Psoas muscle (tissue), 8 donors: ENCODE measurements at places on chromosomes 11 and 22. TPM values are rescaled to one million over a fixed set of nuclear protein-coding genes. Genes with fewer than 3 reads are reported as not detected.

DNA sequence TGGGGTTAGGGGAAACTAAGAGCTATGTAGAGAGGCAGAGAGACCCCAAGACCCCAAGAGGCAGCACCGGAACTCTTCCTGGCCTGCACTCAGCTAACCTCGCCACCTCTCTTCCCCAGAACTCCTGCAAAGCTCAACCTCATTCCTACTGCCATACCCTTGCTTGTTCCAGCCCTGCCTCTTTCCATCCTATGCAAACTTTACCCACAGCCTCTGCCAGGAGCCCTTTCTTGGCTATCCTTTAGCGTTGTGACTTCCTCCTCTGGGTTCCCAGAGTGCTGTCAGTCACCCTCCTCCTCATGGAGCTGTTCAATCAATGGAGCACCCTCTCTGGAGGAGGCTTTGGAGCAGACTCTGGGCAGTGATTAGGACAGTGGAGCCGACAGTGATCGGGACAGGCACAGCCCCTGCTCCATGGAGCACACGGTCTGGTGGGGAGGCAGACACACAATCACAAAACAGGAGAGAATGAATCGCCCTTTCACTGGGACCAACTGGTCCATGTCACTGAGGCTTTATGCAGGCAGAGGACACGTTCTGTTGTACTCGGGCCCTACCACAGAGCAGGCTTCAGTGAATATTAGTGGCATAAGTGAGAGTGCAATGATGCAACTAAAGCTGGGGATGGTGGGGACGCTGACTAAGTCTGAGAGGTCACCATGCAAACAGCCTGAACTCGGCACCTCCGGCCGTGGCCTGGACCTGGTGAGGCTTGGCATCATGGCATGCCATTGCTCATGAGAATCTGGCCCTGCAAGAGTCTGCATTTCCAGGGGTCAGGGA lies 24.6 kb upstream of the P2RY2 start:
- no peaks in the 10 kb centered on the region for H3K27me3 ChIP-seq
- H3K27ac ChIP-seq, result no peak overlapping the region
- no peaks in the 10 kb centered on the region for H3K36me3 ChIP-seq
- DNase-seq, result peak; percentile 39
- no peak overlapping the region for H3K4me3 ChIP-seq

DNA sequence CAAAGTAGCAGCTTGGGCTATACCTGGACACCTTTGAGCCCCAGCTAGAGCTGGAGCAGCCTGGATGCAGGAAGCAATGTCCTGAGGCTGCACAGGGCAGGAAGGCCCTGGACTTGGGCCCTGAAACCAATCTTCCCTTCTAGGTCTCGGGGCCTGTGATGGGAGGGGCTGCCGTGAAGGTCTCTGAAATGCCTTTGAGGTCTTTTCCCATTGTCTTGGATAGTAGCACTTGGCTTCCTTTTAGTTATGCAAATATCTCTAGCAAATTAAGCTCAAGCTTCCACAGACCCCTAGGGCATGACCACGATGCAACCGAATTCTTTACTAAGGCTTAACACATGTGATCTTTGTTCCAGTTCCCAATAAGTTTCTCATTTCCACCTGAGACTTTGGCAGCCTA lies 40.0 kb downstream of the LINC01488 start:
- H3K36me3 ChIP-seq, result no peaks in the 10 kb centered on the region
- no peaks in the 10 kb centered on the region for H3K4me1 ChIP-seq
- no peak overlapping the region for H3K4me3 ChIP-seq
- no peak for DNase-seq

DNA sequence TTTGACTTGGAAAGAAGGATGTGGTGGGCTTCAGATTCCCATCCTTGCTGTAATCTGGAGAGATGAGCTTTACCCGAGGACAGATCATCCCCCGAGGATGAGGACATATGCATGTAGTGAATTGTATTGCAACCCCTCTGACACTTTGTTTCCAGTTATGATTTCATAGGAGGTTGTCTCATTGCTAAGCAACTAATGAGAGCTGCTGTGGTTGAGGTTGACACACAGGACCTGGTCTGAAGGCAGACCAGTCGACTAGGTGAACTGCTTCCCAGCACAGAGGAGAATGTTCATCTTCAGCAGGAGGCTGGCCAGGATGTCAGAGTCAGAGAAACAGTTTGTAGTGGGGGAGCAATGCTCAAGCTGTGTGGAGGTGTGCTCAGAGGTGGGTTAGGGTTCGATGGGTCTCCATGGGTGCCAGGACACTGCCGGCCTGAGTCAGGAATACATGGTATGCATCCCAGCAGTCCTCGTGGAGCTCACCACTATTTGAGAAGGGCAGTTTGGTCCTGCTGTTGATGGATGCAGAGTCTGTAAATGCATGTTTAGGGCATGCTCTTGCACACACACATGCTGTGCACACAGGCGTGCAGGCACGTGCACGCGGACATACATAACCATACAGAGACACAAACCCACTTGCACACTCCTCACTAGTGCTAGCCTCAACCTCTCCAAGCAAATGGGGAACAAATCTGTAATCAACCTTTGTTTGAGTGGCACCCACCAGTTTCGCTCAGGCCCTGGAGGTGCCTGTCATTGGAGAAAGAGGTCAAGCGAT lies 153.7 kb downstream of the TBC1D22A start:
- H3K27me3 ChIP-seq, result no peaks in the 10 kb centered on the region
- H3K27ac ChIP-seq, result no peak overlapping the region
- no peaks in the 10 kb centered on the region for H3K4me1 ChIP-seq
- H3K36me3 ChIP-seq, result no peaks in the 10 kb centered on the region

DNA sequence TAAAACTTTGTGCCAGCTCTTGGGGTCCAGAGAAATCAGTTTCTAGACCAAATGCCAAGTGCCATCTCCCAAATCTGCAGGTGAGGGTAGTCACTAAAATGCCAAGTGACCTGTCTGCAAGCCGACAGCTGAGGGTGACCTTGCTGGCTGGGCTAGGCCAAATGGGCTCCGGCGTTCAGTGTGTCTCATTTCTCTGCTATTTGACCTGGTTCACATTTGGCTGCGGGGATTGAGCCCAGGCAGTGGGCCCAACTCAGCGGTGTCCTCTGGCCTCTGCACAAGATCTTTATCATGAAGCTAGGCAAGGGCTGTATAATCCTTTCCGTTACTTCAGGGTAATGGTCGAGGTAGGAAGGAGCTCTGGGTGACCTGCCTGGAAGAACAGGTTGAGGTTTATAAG lies 87.5 kb downstream of the SNX19 start:
- peak; percentile 79 for DNase-seq
- peaks cover 47% of the 10 kb centered on the region for H3K4me1 ChIP-seq
- no peak overlapping the region for H3K4me3 ChIP-seq
- no peaks in the 10 kb centered on the region for H3K36me3 ChIP-seq
- H3K27ac ChIP-seq, result no peak overlapping the region

DNA sequence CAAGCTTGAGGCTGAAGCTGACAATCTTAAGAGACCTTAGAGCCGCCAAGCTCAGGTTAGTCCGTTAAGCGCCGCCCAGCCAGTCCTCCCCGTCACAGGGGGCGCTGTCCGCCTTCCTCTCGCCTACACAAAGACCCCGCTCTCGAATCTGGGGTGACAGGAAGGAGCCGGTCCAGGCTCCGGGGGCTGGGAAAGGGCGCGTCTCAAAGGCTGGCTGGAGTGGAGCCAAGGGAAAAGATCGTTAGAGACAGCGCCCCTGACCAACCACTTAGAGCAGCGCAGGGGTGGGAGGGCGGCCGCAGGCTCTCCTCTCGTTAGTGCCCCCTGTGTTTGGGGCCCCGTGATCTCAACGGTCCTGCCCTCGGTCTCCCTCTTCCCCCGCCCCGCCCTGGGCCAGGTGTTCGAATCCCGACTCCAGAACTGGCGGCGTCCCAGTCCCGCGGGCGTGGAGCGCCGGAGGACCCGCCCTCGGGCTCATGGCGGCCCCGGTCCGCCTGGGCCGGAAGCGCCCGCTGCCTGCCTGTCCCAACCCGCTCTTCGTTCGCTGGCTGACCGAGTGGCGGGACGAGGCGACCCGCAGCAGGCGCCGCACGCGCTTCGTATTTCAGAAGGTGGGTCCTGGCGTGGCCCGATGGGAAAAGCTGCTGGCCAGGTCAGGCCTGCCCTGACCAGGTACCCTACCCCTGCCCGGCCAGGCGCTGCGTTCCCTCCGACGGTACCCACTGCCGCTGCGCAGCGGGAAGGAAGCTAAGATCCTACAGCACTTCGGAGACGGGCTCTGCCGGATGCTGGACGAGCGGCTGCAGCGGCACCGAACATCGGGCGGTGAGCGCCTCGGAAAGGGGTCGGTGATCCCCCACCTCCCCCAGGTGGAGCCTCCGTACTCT lies at the start of gene MUS81:
Gene MUS81, plus strand, starts transcription at position 156 of the 887 bp plus-strand sequence. Its CDS starts 321 bp downstream, at position 477.
- H3K27me3 ChIP-seq, result no peaks in the 10 kb centered on the region
- peak; percentile 98 for DNase-seq
- H3K4me3 ChIP-seq, result peak within 1 kb of the TSS; percentile 100
- no peaks in the 10 kb centered on the region for H3K36me3 ChIP-seq
- H3K4me1 ChIP-seq, result peaks cover 21% of the 10 kb centered on the region
- H3K27ac ChIP-seq, result peak within 1 kb of the TSS; percentile 99

The OTUB1 gene
- 47.8 TPM for total RNA-seq

GRCh38 chr11:99351624-99352023 lies 330.9 kb downstream of the CNTN5 start:
- no peaks in the 10 kb centered on the region for H3K36me3 ChIP-seq
- DNase-seq, result no peak
- no peak overlapping the region for H3K4me3 ChIP-seq
- H3K4me1 ChIP-seq, result peaks cover 18% of the 10 kb centered on the region
- peak overlapping the region; percentile 70 for H3K27ac ChIP-seq

DNA sequence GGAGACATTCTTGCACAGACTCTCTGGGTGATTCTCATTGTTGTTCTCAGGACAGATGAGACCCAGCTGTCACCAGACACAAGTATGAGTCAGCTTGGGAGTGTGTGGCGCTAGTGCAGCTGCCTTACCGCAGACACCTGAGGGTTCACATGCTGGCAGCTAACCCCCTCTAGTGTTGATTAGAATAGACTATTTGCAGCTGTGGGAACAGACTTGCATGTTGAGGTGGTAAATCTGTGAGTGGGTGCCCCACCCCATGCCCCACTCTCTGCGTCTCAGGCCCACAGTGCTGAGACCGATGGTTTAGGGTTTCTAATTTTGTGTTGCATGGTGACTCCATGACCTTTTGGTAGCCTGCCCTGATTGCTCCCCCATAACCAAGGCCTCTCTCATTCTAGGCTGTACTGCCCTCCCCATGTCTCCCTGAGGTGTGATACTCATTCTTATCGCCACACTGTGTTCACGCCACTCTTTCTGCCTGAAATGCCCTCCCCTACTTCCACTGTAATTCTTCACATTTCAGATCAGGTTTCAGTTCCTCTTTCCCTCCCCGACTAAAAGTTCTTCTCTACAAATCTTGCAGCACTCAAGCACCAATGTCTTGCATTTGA lies 73.7 kb upstream of the KIRREL3 start:
- H3K4me1 ChIP-seq, result no peaks in the 10 kb centered on the region
- DNase-seq, result no peak
- no peak overlapping the region for H3K4me3 ChIP-seq
- no peak overlapping the region for H3K27ac ChIP-seq
- H3K27me3 ChIP-seq, result no peaks in the 10 kb centered on the region

DNA sequence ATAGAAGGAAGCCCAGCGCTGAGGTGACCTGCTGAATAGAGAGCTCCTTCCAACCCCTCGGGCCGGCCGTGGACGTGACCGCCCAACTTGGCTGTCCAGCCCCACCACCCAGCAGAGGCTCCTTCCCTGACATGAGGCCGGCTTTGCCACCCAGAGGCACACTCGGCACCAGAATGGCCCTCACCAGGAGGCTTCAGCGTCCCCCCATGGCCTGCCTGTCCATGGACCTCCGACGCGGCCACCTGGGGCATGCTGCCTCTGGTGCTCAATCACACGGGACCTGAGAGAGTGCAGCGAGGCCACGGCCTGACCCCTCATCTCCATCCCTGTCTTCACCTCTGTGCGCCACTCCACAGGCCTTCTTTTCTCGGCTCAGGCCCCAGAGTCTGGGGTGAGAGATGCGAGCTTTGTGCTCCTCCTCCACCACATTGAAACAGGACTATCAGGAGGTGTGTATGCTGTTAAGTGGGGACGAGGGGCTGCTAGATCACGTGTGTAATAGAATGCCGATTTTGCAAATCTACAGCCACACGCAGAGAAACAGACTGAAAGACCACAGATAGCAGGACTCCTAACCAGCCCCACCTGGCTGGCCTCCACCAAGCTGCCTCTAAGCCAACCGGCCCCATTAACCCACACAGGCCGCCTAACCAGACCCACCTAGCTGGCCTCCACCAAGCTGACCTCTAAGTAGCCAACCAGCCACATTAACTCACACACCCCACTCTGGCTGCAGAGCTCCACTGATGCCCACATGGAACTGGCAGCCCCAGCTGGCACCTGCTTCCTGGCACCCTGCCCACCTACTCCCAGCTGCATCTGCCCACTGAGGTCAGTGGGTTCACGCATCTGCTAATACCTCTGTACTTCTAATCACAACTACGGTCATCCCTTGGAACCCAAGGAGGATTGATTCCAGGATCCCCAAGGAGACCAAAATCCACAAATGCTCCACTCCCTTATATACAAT lies 20.7 kb downstream of the LINC01488 start:
- DNase-seq, result no peak
- H3K4me3 ChIP-seq, result no peak overlapping the region
- H3K36me3 ChIP-seq, result no peaks in the 10 kb centered on the region
- peaks cover 3% of the 10 kb centered on the region for H3K4me1 ChIP-seq
- no peaks in the 10 kb centered on the region for H3K27me3 ChIP-seq

GRCh38 chr22:44764974-44765373 lies 12.6 kb downstream of the ARHGAP8 start:
- no peaks in the 10 kb centered on the region for H3K27me3 ChIP-seq
- DNase-seq, result no peak
- no peak overlapping the region for H3K27ac ChIP-seq
- no peaks in the 10 kb centered on the region for H3K4me1 ChIP-seq
- no peaks in the 10 kb centered on the region for H3K36me3 ChIP-seq

GRCh38 chr22:18042685-18043084 lies 18.3 kb upstream of the MICAL3 start:
- H3K4me1 ChIP-seq, result peaks cover 30% of the 10 kb centered on the region
- no peaks in the 10 kb centered on the region for H3K27me3 ChIP-seq
- no peak for DNase-seq
- peak overlapping the region; percentile 7 for H3K4me3 ChIP-seq
- no peaks in the 10 kb centered on the region for H3K36me3 ChIP-seq

DNA sequence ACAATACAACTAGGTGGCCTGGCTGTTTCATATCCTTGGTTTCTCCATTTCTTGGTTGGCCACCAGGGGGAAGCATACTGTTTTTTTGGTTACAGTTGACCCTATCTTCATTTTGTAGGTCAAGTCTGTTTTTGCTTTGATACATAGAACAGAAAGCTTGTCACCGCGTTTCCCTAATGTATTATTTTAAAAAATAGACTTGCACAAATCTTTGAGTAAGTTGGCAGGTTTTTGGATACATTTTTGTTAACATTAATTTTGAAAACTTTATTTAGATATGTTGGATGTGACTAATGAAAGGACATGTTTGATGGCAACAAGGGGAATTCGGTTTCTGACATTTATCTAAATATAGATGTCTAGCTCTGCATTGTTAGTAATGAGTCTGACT lies 3.0 kb downstream of the NCR3LG1 start:
- no peaks in the 10 kb centered on the region for H3K36me3 ChIP-seq
- no peak overlapping the region for H3K4me3 ChIP-seq
- H3K4me1 ChIP-seq, result peaks cover 22% of the 10 kb centered on the region
- no peak for DNase-seq
- no peak overlapping the region for H3K27ac ChIP-seq
